ENCODE measurements at places on chromosomes 1 and 21.

- peaks cover 6% of the 10 kb centered on the region for H3K36me3 ChIP-seq
- H3K4me1 ChIP-seq = peaks cover 9% of the 10 kb centered on the region
- no peak overlapping the region for H3K4me3 ChIP-seq
- H3K27me3 ChIP-seq = no peaks in the 10 kb centered on the region
- DNase-seq = no peak
These were observed 14.8 kb downstream of the SIM2 start for GRCh38 chr21:36713746-36714145.

DNA sequence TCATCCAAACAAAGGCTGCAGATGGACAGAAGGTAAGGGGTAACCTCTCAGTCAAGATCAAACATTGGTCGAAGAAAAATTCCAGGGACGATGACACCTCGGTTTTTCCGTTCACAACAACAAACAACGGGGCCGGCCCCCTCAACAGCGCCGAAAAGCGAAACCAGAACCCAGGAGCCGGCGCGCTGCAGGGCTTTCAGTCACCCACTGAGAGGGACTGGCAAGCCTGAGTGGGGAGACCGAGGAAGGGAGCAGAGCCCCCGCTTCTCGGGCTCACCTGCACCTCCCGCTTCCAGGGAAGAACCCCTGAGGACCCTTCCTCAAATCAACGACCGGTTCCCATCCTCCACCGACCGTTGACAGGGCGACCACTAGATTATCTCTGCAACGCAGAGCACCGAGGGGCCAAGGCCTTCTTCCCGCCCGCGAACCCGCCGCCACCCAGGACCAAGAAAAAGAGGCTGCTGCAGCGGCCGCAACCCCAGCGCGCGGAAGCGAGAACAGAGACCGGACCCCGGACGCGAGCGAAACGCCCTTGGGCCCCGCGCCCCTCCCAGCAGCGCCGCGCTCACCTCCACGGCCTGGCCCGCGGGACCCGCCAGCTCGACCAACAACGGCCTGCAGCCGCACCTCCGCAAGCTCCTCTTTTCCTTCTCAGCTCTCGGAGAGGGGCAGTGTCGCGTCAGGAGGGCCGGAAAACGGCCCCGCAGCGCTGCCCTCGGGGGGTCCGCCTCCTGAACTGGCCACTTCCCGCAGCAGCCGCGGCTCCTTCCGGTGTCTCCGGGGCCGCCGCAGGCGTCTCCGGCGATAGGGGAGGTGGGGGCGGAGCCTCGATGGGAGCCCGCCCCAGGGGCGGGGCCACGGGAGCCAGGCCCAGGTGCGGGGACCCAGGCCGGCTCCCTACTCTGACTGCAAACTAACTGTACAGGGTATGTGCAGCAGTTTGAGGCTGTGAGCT lies at the start of gene USP33:
TSS of gene USP33 (minus strand) at position 782 of the 958 bp plus-strand sequence. CDS start 18,155 bp downstream, outside the sequence.
- peak within 1 kb of the TSS; percentile 84 for H3K27ac ChIP-seq
- peak within 1 kb of the TSS; percentile 92 for H3K4me3 ChIP-seq
- no peaks in the 10 kb centered on the region for H3K36me3 ChIP-seq
- peak; percentile 60 for DNase-seq

- H3K4me1 ChIP-seq = no peaks in the 10 kb centered on the region
- no peak for DNase-seq
- no peak overlapping the region for H3K27ac ChIP-seq
- no peak overlapping the region for H3K4me3 ChIP-seq
- 0 out of 2 replicates have a peak, but pooled peaks cover 6% of the 10 kb centered on the region for H3K36me3 ChIP-seq
These were observed 91.1 kb downstream of the SMYD2 start for GRCh38 chr1:214372092-214372491.

- H3K27me3 ChIP-seq = no peaks in the 10 kb centered on the region
- peaks cover 25% of the 10 kb centered on the region for H3K4me1 ChIP-seq
- H3K36me3 ChIP-seq = no peaks in the 10 kb centered on the region
- no peak overlapping the region for H3K27ac ChIP-seq
- DNase-seq = no peak
These were observed 3.1 kb upstream of the PRKCZ start for GRCh38 chr1:2046953-2047748.

DNA sequence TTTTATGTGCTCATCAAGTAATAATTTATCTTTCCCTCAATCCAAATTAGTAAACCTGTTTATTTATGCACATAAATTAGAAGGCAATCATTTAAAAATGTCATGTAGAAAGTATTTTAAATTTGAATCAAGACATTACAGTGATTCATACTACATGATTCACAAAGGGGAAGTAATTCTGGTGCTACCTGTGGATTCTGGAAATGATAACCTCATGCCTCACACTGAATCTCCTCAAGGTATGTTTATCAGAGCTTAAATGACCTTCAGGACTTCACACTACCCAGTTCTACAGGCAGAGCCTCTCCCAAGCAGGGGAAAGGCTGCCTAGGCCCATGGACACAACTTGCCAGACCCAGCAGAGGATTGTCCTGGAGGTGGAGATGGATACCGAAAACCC lies 25.2 kb upstream of the TDRD10 start:
- DNase-seq = peak; percentile 43
- H3K36me3 ChIP-seq = no peaks in the 10 kb centered on the region
- H3K4me3 ChIP-seq = no peak overlapping the region
- no peaks in the 10 kb centered on the region for H3K27me3 ChIP-seq

DNA sequence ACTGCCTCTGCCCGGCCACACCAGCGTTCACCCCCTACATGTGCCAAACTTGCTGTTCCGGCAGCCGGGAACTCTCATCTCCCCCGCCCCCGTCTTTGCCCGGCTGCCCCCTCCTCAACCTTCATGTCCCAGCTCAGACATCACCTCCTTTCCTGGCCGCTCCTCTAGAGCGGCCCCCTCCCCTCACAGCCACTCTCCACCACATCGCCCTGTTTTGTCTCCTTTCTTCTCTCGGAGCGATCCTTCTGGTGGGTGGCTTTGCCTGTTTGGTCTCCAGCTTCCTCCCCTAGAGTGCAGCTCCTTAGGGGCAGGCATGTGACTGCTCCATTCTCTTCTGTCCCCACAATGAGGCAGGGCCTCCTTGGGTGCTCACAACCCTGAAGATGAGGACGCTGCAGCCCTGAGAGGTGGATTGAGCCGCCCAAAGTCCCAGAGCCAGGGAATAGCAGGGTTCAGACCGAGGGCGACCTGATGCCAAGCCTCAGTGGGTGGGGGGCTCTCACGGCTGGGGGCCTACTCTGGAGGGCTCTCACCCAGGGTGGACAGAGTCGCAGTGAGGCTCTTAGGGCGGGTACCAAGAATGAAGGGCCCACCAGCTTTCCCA lies 44.9 kb upstream of the ECE1 start:
- DNase-seq = no peak
- H3K27me3 ChIP-seq = no peaks in the 10 kb centered on the region
- H3K4me1 ChIP-seq = peaks cover 72% of the 10 kb centered on the region
- no peak overlapping the region for H3K4me3 ChIP-seq

DNA sequence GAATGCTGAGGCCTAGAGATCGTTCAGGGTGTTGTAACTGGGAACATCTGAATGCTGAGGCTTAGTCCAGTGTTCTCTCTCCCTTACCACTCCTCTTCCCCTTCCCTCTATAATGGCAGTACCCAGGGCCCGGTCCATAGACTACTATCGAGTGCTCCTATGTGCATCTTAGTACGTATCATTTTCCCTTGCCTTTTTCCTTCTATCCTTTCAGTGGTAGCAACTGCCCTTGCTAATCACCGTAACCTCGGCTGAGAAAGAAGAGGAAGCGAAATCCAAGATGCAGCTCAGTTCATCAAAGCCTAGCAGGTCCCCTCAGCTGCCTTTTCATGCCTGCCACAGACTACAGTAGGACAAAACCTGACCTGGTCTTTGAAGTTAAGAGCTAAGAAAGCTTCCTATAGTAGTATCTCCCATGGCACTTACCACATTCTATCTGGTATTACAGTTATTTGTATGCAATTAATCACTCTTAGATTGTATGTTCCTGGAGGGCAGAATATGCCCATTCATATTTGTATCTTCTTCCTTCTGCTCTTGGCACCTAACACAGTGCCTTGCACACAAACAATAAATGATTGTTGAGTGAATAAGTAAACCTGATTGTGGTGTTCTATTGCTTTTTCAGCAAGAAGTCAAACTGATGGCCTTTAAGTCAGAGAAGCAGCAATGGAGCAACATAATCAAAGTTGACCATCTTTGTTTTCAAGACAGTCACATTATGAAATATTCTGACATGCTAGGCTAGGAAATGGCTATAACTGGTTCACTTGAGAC lies 22.4 kb downstream of the CNIH4 start:
- peaks cover 7% of the 10 kb centered on the region for H3K36me3 ChIP-seq
- H3K27me3 ChIP-seq = no peaks in the 10 kb centered on the region
- H3K27ac ChIP-seq = no peak overlapping the region
- no peak overlapping the region for H3K4me3 ChIP-seq
- no peak for DNase-seq
- H3K4me1 ChIP-seq = peaks cover 4% of the 10 kb centered on the region

DNA sequence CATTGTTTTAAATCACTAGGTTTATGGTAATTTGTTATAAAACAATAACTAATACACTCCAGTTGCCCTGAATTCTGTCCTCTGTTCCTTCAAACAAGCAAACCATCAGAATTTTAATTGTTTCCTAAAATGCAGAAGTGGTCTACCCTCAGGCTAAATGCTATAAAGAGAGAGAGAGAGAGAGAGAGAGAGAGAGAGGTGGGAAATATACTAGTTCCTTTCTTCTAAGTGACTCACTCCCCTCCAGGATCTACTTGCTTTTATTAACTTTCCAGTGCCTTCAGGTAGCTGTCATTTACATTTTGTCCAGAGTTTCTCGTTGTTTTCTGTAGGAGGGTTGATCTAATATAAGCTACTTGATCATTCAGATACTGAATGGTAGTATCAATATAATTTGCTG lies 26.4 kb downstream of the LRRC53 start:
- DNase-seq = no peak
- H3K4me1 ChIP-seq = no peaks in the 10 kb centered on the region
- H3K36me3 ChIP-seq = no peaks in the 10 kb centered on the region
- no peak overlapping the region for H3K4me3 ChIP-seq

DNA sequence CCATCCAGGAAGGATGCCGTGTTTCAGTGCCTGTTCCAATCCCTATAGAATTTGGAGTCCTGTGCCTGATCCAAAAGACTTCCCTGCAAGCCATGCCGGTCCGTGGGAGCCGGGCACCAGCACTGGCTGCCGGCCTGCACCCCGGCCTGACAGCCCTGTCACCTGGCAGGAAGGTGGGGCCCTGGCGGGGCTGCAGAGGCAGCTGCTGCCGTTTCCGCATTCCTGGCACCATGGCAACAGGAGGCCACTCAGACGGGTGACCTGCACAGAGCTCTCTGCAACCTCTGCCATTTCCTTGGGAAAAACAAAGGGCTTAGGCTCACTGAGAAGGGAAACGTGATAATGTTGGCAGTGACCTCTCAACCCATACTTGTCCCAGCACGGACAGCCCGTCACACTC lies 63.2 kb upstream of the TMEM51 start:
- no peaks in the 10 kb centered on the region for H3K27me3 ChIP-seq
- no peaks in the 10 kb centered on the region for H3K36me3 ChIP-seq
- H3K4me1 ChIP-seq = peaks cover 23% of the 10 kb centered on the region
- peak; percentile 31 for DNase-seq

GRCh38 chr1:167687919-167688519 lies 33.8 kb upstream of the MPZL1 start:
- DNase-seq = peak; percentile 72
- H3K4me1 ChIP-seq = no peaks in the 10 kb centered on the region
- no peaks in the 10 kb centered on the region for H3K27me3 ChIP-seq
- no peak overlapping the region for H3K27ac ChIP-seq
- no peak overlapping the region for H3K4me3 ChIP-seq
- H3K36me3 ChIP-seq = no peaks in the 10 kb centered on the region

- no peak overlapping the region for H3K27ac ChIP-seq
- no peaks in the 10 kb centered on the region for H3K27me3 ChIP-seq
- H3K4me3 ChIP-seq = no peak overlapping the region
These were observed 81.5 kb upstream of the UBE2U start for GRCh38 chr1:64121766-64122385.

GRCh38 chr1:26783646-26784022 lies 4.1 kb upstream of the PIGV start:
- no peaks in the 10 kb centered on the region for H3K27me3 ChIP-seq
- H3K4me3 ChIP-seq = no peak overlapping the region
- DNase-seq = no peak
- H3K36me3 ChIP-seq = peaks cover 17% of the 10 kb centered on the region
- peaks cover 21% of the 10 kb centered on the region for H3K4me1 ChIP-seq

DNA sequence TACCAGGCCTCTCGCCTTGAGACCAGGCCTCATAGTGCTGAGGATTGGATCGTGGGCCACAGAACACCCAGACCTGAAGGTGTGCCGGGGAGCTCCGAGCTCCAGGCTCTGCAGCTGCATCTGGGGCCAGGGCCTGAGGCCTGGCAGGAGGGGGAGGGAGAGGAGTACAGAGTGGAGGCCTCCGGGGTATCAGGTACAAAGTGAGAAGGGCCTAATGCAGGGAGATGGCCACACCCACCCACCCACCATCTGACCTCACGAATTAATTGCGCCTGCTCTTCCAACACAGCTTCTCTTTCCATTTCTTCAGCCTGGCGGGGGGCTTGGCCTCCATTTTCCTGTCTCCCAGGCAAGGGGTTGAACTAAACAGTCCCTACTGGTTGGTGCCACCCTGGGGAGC lies 99.4 kb upstream of the ARHGEF16 start:
- no peaks in the 10 kb centered on the region for H3K27me3 ChIP-seq
- H3K4me3 ChIP-seq = no peak overlapping the region
- no peaks in the 10 kb centered on the region for H3K36me3 ChIP-seq
- no peaks in the 10 kb centered on the region for H3K4me1 ChIP-seq
- no peak for DNase-seq
- no peak overlapping the region for H3K27ac ChIP-seq

- no peak for DNase-seq
- H3K27ac ChIP-seq = peak overlapping the region; percentile 60
- H3K36me3 ChIP-seq = no peaks in the 10 kb centered on the region
- H3K4me1 ChIP-seq = peaks cover 36% of the 10 kb centered on the region
These were observed 19.5 kb downstream of the ZMYM4 start for GRCh38 chr1:35287807-35288640.

DNA sequence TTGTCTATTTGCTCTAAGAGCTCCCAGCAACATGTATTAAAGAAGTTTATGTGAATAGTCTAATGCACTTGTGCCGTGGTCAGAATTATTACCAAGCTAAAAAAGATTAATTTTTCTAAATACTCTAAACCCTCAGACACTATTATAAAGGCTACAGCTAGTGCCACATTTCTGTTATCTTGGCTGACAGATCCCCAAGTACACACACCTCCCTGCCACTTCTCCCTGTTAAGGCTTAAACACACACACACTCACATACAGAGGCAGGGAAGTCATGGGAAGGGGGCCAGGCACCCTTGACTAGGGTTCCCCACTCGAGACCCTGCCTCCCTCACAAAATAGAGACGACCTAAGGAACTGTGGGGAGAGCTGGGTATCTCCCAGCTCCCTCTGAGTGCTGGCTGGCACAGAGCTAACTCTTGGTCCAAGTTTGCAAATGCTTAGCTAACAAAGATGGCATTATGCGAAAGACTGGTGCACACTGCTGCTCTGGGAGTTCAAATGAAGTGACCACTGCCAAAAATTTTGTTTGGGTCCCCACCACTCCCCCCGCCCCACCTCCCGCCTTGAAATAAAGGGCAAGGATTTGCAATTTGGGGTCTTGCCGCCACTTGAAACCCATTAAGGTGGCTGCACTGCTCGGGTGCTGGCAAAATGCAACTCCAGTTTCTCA lies 9.8 kb downstream of the SSBP3 start:
- no peak for DNase-seq
- no peaks in the 10 kb centered on the region for H3K27me3 ChIP-seq
- H3K4me3 ChIP-seq = no peak overlapping the region
- H3K36me3 ChIP-seq = peaks cover 4% of the 10 kb centered on the region
- H3K27ac ChIP-seq = no peak overlapping the region

Measured in HCT116 (cell line).